H1 (cell line): ENCODE measurements at places on chromosomes 2 and 18. TPM values are rescaled to one million over a fixed set of nuclear protein-coding genes. Genes with fewer than 3 reads are reported as not detected.
A peak's percentile ranks its signal among the peaks of the same experiment; 100 is the strongest.

GRCh38 chr2:20188851-20189250 lies 36.1 kb downstream of the SDC1 start:
- no peak for DNase-seq

DNA sequence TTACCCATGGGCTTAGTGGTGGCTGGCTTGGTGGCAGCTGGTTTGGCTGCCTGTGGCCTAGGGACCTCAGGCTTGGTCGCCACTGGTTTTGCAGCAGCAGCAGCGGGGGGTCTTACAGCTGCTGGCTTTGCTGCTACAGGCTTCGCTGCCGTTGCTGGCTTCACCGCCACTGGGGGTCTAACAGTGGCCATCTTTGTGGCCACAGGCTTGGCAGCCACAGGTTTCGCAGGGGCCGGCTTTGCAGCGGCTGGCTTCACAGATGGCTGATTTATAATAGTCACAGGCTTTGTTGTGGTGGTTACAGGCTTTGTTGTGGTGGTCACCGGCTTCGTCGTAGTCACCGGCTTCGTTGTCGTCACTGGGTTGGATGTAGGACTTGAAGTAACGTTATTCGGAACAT lies 77.8 kb downstream of the COL6A3 start:
- no peak for DNase-seq

DNA sequence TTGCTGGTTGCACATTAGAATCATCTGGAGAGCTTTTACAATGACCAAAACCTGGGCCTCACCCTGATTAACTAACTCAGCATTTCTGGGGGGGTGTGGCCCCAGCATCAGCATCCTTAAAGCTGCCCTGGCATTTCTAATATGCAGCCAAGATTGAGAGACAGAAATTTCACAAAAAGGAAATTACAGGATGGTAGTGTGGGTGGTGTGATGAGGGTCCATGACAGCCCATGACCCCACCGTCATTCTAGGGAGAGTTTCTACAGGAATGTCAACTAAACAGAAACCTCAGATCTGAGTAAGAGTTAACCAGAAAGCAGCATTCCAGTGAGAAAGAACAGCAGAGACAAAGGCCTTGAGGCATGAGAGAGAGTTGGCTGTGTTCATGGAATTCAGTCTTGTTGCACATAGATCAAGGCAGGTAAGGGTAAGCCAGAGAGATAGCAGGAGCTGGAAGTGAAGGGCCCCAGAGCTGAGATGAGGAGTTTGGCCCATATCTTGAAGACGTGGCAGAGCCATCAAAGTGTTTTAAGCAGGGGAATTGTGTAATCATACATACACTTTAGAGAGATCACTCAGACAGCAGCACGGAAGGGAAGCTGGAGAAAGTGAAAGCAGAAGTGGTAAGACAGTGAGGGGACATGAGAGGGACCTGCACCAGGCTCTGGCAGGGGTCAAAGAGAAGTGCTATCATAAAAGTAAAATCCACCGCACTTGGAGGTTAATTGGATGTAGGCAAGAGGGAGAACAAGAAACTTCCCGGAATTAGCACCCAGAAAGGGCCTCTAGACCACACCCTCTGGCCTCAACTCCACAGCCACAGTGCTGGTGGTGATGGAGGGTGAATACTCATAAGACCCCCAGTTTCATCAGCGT lies 7.8 kb upstream of the TRABD2A start:
- DNase-seq: peak; percentile 31

DNA sequence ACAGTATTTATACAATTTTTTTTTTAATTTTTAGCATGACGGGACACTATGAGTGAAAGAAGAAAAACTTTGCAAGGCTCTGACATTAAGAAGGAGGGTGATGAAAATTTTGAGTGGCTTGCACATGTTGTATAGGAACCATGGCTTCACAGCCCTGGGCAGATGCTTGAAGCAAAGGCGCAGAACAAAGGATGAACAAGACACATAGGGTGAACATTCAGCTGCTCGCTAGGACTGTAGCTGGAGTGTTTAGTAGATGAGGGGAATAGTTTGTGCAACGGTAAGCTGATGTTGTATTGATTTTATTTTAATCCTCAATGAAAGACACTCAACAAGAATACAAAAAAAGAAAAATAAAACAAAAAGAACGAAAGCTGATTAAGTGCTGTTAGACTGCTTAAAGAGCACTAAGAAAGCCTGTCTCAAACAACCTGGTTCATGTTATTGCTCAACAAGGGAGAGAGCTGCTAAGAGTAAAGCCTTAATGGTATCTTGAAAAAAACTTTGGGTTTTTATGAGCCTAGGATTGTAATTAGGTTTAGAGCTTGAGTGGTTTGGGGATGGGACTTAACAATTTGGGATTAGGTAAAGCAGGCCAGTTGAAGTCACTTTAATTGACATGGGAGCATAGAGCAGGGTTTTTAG lies 41.2 kb upstream of the GCFC2 start:
- DNase-seq: no peak

DNA sequence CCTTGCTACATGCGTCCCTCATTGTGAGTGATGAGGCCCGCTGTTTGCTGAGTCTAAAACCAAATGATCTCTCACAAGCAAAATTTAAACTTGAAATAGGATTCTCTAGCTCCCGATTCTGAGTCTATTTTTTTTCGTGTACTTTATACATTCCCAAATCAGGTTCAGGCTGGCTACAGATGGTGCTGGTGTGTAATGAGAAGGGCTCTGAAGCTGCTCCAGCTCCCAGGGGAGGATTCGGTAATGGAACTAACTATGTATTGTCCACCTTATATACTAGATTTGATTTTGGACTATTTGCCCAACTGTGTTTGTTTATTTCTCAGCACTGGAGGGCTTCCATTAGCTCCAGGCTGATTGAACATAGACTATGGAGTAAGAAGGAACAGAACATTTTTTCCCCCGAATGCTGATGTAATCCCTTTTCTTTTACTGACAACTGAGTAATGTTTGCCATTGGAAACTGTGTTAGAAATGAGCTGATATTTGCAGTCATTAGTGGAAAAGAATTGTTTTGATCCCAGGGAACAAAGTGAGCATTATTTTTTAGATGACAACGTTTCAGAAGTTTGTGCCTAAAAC lies 274.0 kb upstream of the FIGN start:
- no peak for DNase-seq

GRCh38 chr2:177712462-177712861 lies 319.9 kb downstream of the AGPS start:
- DNase-seq: no peak

FBXO15 gene
- total RNA-seq: 0.46 and 0.84 TPM in 2 replicates

IHH gene
- not detected in 2 replicates for total RNA-seq

DNA sequence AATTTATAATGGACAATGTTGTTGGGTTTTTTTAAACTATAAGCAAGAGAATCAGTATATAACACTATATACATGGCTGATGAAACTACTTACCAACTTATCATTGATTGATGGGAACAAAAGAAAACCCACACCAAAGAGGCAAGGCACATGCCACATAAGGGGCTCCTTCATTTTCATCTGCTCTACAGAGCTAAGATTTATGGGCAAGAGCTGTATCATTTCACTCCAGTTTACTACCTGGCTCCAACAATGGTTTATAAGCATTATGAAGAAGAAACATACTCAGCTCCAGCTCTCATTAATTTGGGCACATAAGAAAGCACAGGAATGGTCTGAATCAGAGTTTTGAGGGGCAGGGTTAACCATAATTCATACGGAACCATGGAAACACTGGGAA lies 283.3 kb downstream of the AGPS start:
- no peak for DNase-seq

GRCh38 chr2:18961991-18962421 lies 372.6 kb upstream of the NT5C1B start:
- DNase-seq: no peak

DNA sequence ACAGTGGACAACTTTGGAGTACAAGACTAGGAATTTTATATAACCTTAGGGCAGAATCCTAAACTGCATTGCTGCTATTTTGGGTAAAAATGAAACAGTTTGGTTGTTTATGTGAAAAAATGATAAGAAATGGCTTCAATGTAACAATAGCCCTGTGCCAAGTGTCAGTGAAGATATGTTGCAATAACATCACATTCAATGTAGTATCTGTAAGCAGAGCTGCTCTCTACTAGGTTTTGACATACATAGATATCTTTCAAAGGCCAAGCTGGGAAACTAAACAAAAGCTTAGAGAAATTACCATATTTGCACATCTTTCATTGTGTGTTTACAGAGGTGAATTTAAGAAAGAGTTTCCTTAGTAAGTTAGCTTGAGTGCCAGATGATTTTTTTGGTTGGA lies 135.0 kb upstream of the DOK6 start:
- DNase-seq: no peak

CETN1 gene
- total RNA-seq: not detected in 2 replicates

CROCC2 gene
- total RNA-seq: not detected in 2 replicates

ATOH8 gene
- 0.50 and 0.54 TPM in 2 replicates for total RNA-seq

DNA sequence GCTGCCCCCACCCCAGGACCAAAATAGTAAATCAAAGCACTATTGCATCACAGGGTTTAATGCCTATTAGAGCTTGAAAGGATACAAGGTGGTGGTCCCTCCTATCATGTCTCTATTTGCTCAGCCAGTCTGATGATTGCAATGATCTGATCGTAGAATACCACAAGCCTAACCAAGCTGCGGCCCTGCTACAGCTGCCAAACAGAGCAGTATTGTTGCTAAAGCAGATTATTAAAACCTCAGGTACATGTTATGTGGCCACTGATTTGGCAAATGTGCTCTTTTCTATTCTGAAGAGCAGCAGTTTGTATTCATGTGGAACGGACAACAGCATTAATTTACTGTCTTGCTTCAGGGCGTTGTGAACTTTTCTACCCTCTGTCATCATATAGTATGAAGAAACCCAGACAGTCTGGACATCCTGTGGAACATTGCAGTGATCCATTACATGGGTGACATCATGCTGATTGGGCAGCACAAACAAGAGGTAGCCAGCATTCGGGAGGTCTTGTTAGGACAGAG lies 8.4 kb upstream of the VAPA start:
- DNase-seq: no peak

- DNase-seq: no peak
Observed at GRCh38 chr18:59814891-59815290, 84.9 kb upstream of the PMAIP1 start.

GRCh38 chr2:181738074-181738473 lies 57.8 kb upstream of the NEUROD1 start:
- DNase-seq: no peak

DNA sequence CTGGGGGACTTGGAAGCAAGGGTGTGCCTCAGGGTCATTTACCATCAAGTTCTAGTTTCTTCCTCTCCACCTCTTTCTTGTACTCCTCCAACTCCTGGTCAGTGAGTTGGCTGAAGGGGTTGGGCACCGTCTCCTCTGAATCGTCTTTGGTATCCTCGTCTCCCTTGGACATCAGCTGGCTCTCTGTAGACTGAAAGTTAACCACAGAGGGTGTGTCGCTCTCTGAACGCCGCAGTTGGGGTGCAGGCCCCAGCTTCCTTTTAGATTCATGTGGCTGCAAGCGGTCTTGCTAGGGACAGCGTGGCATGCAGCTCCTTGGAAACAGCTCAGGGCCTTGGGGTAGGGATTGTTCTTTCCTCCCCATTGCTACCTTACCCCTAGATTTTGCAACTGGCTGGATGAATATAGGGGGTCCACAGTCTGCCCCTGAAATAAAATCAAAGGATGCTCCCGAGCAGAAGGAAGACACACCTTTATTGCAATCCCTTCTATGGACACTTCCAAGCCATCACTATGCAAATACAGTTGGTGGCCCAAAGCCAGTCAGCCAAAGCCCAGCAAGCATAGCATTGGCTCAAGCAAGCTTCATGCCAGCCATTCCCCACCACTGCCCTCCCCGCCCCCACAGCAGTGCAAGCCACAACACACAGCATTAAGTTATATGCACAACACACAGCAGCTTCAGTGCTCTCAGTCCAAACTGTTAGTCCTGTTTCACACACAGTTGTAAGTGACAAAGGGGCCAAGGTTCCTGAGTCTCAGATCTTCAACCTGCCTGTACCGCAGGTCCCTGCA lies 93.2 kb downstream of the ADD2 start:
- no peak for DNase-seq

DNA sequence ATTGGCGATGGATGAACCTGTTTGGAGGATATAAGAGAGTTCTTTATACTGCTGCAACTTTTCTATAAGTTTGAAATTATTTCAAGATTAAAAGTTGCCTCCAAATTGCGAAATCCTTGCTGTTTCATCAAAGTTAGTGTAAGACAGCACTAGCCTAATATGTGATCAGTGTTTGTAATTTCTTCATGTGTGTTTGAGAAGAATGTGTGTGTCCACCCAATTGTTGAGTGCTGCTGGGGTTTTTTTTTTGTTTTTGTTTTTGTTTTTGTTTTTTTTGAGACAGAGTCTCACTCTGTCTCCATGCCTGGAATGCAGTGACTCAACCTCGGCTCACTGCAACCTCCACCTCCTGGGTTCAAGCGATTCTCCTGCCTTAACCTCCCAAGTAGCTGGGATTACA lies 33.4 kb downstream of the CDK15 start:
- no peak for DNase-seq

DNA sequence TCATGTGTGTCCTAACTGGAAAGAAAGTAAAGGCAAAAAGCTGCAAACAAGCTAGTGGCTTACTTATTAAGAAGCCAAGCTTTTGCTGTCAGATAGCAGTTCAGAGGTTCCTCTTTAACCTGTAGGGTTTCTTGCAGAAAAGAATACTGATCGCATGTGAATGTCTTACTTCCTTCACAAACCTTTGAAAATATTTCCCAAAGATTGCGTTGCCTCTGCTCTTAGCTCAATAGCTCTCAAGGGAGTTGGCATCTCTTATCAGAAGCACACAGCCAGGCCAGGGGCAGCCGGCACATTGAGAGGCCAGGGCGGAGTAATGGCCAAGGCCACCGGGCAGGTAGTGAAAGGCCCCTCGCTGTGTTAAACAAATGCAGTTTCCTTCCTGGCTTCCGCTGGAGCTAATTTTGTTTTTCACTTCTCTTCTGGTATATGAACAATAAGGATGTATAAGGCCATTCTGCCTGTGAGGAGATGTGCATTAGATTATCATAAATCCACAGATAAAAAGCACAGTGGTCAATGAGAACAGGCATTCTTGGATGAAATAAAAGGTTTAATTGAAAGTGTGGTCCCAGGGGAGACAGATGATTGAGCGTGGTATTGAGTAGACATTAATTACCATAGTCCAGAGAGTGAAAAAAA lies 542.4 kb upstream of the NRP2 start:
- DNase-seq: peak; percentile 61
